Stimulated activated CD8-positive, alpha-beta memory T cell treated with anti-CD3 and anti-CD28 coated beads, Interleukin-4, amount 100 ng/mL, for 4 hours (primary cell): ENCODE measurements at places on chromosomes 1 and 21.

GRCh38 chr1:224432672-224433040, 1.9 kb downstream of the WDR26 start:
- DNase-seq: no peak

GRCh38 chr1:214700437-214700836, 97.4 kb downstream of the CENPF start:
- DNase-seq: no peak

DNA sequence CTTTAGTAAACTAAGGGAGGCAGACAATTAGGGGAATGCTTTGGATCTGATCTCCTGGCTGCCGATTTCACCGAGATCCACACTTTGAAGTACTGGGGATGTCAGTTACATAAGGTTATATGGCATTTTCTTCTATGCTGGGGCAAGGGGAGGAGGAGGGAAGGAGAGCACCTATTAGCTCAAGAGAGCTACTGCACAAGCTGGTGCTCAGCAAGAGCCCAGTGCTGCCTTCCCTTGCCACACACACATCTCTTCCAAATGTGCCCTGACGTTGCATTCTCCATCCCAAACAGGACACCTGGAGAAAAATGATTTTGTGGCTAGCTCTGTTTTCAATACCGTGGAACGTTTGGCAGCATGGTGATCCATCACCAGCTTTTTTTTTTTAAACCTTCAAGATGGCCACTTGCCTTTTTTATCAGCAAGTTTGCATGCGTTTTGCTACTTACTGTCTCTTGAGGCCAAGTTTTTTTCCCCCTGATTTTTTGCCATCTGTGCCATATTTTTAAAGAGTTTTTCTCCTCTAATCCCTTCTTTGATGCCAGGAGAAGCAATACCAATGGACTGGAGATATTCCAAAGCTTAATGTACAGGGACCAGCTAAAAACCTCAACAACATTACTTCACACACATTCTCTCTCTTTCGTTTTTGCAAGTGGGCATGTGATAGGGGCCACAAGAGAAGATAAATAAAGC, 66.6 kb downstream of the PAPPA2 start:
- no peak for DNase-seq

GRCh38 chr1:160863774-160864131, 1.1 kb upstream of the CD244 start:
- DNase-seq: no peak

DNA sequence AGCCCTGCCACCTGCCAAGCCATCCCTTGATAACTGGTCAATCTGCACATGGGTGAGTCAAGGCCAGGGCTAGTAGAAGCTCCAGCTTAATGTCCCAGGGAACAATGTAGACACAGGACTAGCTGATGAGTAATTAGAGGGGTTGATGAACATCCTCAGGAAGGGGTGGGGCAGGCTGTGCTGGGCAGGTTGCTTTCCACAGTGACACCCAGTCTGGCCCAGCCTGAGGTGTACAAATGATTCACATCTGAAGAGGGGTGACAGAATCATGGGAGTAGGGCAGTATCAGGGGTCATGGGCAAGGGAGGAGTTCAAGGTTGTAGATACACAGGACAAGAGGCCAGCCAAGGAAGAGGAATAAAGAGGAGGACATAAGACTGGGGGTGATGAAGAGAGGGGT, 4.3 kb downstream of the LPAR3 start:
- no peak for DNase-seq

DNA sequence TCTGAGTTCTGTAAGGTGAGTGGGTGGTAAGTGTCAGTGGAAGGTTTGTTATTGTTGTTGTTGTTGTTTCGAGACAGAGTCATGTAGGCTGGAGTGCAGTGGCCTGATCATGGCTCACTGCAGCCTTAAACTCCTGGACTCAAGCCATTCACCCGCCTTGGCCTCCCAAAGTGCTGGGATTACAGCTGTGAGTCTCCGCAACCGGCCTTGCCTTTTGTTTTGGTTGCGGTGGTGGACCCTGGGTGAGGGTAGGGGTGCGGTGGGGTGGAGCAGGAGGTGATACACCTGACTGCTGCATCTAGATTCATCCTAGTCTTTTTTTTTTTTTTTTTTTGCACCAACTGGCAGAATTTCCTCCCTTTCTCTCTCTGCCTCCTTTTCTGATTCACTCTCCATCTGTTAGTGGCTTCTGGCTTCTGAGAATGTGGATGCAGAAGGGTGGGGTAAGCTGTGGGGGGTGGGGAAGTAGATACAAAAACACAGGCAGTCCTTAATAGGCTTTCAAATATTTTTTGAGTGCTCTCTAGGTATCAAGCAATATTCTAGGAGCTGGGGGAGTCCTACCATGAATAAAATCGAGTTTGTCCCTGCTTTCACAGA, 4.6 kb upstream of the GMEB1 start:
- DNase-seq: no peak

DNA sequence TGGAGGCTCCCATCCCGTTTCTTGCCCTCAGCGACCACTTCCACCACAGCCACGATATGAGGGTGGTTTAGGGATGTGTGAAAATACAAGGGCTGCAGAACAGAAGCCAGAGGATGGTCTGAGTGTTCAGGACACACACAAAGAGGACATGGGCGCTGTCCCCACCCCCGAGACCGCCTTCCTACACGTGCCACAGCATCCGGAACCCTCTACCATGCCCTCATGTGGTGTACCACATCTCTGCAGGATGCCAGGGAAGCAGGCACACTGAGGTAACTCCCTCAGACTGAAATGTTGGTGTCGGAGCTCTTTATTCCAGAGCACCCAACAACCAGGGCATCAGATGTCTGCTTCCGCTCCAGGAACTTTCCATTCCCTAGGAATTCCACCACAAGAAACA, 23.1 kb downstream of the NPHP4 start:
- no peak for DNase-seq

GRCh38 chr1:165369255-165369848, 12.8 kb upstream of the LMX1A start:
- no peak for DNase-seq

DNA sequence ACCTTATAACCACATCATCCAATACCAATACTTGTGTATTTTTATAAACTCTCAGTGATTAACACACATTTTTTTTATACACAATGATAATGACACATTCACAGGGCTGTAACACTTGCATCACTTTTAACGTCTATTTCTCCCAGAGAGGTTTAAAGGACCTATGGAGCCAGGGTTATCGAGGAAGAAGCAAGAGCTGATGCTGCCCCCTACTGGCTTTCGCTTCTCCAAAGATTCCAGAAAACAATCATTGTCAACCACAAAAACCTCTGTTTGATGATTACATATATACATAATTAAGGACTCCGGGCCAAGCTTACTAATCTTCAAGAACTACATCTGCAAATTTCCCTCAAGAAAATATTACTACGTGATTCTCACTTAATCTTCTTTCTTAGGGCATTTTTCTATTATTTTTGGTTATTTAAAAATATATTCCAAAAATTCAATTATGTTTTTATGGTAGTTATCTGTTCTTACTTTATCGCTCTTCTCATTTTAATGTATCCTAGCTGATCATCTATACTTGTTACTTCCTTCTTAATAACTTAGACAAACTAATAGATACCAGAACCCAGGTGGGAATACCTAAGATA, 214.5 kb downstream of the VAV3 start:
- DNase-seq: no peak

DNA sequence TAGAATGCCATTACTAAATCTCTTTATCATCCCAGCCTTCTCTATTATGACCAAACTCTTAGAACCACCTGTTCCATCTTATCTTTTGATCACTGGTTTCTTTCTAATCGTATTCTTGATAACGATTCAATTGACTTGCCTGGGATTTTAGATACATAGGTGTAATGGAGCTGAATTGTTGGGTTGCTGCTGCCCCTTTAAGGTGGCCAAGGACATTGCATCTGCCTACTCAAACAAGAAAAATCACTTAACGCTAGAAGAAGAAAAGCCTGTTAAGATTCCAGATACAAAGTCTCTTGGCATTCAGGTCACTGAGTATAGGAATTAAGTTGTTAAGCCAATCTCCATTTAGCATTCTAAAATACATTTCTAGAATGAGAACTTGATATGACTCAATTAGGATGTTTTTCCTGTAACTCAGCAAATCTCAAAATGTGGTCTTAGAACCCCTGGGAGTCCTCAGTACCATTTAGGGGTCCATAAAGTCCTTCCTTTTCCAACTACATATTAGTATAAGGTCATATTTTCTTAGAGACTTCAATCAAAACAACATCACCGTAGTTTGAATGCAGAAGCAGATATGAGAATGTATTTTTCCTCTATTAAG, 12.4 kb downstream of the NEXN start:
- no peak for DNase-seq

DNA sequence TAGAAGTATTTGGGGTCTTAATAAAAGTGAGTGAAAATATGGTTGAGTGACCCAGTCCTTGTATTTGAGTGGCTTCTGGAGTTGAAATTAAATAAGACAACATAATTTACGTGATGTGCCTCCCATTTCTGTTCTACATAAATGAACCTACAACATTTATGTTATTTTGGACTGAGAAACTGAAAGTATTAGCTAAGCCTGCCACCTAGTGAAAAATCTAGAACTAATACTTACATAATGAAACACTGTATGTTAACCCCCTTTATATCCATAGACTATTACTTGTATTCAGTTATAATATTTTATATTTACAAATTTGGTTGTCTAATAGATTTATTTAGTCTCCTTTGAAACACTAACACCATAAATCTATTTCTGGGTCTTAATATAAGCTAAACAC, 298.9 kb downstream of the KCNT2 start:
- no peak for DNase-seq

DNA sequence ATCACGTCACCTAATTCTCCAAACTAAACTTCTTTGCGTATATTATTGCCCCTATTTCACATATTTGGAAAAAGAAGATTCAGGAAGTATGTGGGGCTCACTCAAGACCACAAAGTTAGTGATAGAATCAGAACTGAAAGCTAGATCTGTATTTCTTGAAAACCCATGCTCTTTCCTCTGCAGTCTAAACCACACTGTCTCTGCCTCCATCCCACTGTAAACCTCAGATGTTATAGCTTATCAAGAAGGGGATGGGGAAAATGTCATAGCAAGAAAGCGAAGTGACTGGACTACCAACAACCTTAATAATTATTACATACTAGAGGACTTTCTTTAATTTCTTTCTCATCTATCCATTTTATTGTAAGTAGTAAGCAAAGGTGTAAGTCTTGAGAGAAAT, 257.7 kb upstream of the SGIP1 start:
- no peak for DNase-seq

DNA sequence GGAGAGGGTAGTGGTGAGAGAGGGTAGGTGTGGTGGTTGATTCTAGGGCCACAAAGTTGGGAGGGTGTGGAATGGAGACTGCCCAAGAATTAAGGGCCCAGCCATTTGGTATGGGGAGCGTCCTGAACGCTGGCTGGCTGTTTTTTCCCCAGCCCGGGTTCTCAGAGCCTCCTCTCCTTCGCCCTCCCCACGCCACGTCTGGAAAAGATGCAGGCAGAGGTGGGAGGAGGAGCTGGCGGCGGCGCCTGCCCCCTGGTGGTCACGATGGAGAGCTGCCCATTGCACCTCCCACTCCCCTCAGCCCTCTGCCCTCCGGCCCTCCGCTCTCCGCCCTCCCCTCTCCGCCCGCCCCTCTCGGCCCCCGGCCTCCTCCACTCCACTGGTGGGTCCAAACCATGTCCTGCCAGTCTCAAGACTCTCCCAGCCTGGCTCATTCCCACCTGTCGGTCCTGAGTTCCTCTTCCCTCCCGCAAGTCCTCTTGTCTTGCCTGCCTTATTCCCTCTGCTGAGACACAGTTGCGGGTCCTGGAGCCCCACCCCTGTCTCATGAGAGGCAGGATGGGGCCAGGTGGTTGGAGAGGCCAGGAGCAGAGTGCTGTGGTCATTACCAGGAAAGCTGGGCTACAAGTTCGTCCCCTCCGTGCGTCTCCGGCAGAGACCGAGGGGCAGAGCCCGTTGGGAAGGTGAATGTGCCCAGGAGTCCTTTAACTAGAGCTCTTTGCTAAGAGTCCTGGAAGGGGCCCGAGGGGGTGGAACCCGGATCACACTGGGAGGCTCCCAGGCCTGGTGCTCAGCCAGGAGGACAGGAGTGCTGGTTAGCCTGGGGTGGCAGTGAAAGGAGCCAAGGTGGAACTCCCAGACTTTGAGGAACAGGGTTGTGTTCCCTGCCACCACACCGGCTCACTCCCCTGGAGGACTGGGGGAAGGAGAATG, 22.6 kb downstream of the ETNK2 start:
- peak; percentile 22 for DNase-seq

DNA sequence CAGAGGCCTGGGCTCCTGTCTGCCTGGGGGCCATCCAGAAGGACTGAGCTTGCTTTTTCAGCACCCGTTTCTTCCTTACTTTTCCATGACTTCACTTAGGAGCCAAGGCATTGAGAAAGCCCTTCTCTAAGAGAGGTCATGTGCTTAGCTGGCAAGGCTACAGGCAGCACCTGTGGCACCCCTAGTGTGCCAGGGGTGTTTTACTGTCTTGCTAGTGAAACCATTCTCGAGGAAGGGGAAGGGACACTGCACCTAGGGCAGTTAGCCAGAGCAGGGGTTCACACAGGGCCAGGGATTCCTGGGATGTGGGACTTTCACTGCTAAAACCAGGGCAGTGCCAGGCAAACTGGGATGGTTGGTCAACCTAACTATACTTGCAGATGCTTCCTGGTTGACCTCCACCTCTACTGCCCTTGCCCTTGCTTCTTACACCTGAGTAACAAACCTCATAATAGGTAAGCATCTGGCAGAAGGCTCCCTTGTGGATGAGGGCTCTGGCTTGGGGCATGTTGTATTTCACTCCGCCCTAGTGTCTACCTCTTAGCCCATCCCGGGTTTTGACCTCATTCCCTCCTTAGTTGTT, 69.2 kb downstream of the NOS1AP start:
- no peak for DNase-seq

DNA sequence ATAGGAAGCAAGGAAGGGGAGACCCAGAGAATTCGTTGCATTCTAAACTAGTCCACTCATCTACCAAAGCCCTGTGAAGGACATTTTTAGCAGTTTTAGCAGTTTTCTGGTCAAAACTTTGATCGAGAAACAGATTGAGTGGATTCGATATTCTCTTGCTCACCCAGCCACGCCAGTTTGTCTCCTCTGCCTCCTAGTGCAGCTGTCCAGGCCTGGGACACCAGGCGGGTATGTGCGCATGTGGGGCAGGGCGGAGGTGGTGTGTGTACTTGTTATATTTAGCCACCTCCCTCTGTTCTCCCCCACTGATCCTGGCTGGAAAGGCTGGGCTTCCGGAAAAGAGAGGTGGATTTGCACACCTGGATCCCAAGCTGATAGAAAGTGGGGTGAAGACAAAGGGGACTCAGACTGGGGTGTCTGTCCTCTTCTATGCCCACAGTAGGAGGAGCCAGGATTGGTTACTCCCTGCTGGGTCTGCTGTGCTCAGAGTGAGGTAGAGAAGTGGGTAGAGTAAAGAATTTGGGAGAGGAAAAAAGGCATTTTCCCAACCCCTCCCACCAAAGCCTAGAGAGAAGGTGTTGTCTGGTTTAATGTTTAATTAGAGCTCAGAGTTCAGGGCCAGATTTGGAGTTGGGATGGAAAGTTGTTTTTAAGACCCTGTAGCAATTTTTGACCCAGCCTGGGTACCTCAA, 3.8 kb downstream of the LMNA start:
- no peak for DNase-seq

GRCh38 chr21:34180826-34181359, 107.5 kb downstream of the MRPS6 start:
- no peak for DNase-seq

- DNase-seq: no peak
Measured at GRCh38 chr1:59039551-59039950, 255.7 kb upstream of the JUN start.

- DNase-seq: no peak
Measured at GRCh38 chr1:84643183-84643582, 47.1 kb downstream of the SSX2IP start.
